ENCODE measurements at places on chromosomes 13 and 19.

DNA sequence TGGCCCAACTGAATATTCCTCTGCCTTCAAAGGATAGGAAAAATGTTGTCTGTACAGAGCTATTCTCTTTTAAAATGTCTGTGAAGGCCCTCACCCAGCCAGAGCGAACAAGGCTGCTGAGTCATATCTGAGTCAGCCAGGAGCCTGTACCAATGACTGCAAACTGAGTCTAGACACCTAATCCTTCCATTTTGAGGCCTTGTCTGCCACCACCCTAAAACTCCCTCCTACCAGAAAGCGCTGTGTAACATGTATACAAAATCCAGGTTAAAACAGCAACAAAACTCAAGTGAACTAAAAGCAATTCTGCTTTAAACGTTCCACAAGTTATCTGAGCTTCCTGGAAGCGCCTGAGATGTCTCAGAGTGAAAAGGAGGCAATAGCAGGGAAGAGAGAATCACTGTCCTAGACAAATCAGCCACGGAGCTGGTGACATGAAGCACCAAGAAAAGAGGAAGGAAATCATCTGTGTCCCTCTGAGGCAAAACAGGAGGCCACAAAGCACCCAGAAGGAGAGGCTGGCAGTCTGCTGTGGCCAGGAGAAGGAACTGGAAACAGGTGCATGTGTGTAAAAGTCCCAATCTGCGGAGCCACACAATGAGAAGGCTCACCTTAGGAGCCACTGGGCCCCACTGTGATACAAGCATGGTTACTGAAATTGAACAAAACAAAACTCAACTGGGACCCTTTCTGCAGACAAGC lies 10.2 kb downstream of the DHRS12 start:
- no peak for DNase-seq

GRCh38 chr13:68697551-68697950 lies 1410.1 kb upstream of the ATXN8OS start:
- DNase-seq, result no peak

- DNase-seq, result no peak
These were observed 22.7 kb downstream of the EPN1 start for GRCh38 chr19:55697698-55698097.

- DNase-seq, result no peak
These were observed 1.8 kb upstream of the CTXN1 start for GRCh38 chr19:7927605-7928333.

GRCh38 chr13:32883474-32883873 lies 132.7 kb upstream of the KL start:
- DNase-seq, result no peak

DNA sequence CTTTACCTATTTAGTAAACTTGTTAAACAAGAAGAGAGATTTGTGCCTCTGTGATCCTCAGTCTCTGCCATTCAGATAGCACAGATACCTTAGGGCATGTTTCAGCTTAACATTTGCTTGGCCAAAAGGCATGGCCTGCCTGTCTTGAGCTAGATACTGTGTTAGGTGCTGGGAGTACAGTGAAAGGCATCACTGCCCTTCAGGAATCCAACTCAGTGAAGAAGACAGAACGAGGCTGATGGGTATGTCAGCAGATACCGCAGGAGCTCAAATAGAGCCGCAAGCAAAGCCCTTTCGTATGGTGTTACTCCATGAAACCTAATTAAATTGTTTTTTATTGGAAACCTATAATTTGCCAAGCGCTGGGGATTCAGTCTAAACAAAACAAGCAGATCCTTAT lies 12.9 kb downstream of the ZNF507 start:
- no peak for DNase-seq

- no peak for DNase-seq
These were observed 15.4 kb upstream of the MED4 start for GRCh38 chr13:48110132-48110868.

- no peak for DNase-seq
These were observed 9.1 kb downstream of the ARID3A start for GRCh38 chr19:934865-935479.

- DNase-seq, result no peak
These were observed 26.7 kb downstream of the LATS2 start for GRCh38 chr13:21034603-21035191.

All from T-cell (primary cell).